HT1080 (cell line): ENCODE measurements at places on chromosomes 1 and 21. TPM values are rescaled to one million over a fixed set of nuclear protein-coding genes. Genes with fewer than 3 reads are reported as not detected.

DNA sequence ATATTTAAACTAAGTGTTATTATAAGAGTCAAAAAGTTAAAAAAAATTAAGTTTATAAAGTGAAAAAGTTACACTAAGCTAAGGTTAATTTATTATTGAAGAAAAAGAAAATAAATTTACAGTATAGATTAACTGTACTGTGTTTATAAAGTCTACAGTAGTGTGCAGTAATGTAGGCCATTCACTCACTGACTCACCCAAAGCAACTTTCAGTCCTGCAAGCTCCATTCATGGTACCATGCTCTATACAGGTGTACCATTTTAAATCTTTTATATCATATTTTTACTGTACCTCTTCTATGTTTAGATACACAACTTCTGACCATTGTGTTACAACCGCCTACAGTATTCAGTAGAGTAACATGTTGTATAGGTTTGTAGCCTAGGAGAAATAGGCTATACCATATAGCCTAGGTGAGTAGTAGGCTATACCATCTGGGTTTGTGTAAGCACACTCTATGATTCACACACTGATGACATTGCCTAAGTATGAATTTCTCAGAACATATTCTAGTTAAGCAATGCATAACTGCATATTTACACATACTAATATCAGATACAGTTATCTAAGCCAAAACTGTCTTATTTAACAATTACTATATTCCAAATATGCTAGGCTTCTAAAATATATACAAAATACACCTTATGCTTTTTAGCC lies 80.6 kb upstream of the GFI1 start:
- DNase-seq = peak; percentile 8

DNA sequence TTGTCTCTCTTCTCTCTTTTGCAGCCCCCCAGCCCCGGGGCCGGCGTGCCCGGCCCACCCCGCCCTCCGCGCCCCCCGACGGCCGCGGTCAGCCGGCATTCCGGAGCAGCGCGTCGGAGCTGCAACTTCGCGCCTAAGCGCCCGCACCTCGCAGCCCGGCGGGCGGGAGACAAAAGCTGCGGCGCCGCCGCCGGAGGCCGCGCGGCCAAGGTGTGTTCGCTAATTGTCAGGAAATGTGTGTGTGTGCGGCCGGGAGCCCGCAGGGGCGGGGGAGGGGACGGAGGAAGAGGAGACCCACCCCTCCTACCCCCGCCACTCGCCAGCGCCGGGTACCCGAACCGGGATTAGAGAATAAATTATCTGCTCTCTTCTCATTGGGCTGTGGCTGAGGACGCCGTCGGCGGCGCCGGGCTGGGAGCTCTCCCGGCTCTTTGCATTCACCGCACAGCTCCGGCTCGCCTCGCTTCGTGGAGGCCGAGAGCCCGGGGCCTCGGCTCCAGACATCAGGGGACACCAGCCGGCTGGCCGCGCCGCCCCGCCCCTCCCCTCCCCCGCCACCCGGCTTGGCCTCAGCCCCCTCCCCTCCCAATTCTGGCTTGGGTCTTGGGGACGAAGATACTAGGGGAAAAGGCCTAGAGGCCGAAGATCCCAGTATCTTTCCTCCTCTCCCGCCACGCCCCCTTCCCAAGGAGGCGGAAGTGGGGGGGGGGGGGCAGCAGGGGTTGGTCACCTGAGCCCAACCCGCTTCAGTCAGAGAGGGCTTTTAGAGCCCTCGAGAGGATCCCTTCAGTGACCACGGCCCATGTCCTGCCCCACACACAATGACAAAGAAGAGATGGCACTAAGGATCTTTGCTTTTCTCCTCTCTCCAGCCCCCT lies 1.3 kb upstream of the BLACAT1 start:
- DNase-seq = no peak

- no peak for DNase-seq
These were observed 273.8 kb upstream of the USP25 start for GRCh38 chr21:15455819-15456462.

GRCh38 chr1:227885135-227885647 lies 62.5 kb downstream of the WNT9A start:
- DNase-seq = no peak

DNA sequence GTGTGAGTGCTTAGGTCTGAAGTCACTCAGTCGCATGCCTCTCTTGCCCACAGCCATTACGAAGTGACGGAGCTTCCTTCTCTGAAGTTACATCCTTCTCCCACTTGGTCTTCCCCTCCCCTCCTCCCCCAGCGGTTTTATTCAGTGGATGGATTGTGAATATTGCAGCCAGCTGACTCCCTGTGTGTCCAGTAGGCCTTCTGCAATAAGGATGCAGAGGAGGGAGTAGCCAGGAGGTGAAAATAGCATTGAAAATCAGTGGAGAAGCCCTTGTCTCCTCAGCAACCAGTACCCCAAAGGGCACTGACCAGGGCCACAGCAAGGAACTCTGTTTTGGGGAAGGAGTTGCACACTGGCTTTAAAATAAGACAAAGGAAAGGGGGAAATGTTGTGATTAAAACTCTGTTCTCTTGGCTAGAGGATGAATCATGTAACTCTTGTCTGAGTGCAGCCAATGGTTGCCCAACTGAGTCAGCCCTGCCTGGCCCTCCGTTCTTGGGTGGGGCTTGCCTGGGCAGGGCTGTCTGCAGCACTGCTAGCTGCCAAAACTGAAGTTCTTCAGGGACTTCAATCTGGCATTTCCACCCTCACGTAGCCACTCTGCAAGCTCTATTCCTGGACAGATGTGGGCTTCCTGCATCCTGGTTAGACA lies 4.3 kb downstream of the S100A10 start:
- DNase-seq = peak; percentile 95

- no peak for DNase-seq
These were observed 28.5 kb upstream of the PRELP start for GRCh38 chr1:203447151-203447550.

- no peak for DNase-seq
These were observed 274.9 kb downstream of the FOXD2 start for GRCh38 chr1:47712596-47713299.

- no peak for DNase-seq
These were observed 122.2 kb downstream of the POU2F1 start for GRCh38 chr1:167342846-167343245.

DNA sequence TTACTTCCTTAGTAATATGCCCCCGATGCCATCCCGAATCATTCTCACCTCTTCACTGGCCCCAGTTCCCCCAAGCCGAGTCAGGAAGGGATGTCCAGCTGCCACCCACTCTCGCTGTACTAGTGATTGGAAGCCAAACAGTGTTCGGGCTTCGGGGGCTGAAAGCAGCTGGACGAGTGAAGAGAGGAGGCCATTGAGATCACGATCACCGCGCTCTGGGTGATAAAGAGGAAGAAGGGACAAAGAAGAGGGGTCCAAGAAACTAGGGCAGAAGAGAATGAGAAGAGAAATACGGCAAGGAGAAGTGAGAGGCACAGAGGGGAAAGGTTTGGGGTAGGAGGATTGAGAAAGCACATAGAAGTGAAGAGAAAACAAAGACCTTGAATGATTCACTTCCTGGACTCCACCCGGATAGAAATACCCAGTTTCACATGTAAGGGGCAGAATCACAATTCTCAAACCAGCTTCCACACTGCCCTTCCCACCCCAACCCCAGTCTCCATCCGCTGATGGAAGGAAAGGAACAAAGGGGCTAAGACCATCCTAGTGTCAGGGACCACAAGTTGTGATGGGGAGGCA lies 3.7 kb upstream of the SF3B4 start:
- peak; percentile 77 for DNase-seq

GRCh38 chr1:98991127-98992012 lies 13.3 kb downstream of the PLPPR5 start:
- DNase-seq = peak; percentile 95

DNA sequence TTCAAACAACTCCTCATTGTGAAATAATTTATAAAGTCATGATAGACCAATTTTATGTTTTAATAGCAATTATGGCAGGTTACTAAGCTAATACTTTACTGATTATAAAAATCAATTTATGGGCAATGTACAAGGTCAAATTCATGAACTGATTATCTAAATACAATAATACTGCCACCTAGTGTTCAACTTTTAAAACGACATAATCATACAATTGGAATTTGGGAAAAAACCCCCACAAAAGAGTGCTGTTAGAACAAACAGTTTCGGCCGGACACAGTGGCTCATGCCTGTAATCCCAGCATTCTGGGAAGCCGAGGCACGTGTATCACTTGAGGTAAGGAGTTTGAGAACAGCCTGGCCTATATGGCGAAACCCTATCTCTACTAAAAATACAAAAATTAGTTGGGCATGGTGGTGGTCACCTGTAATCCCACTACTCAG lies 14.0 kb downstream of the GTF2B start:
- peak; percentile 39 for DNase-seq

GRCh38 chr1:40766017-40766416 lies 17.6 kb upstream of the KCNQ4 start:
- DNase-seq = no peak

- DNase-seq = no peak
These were observed 4.3 kb downstream of the RAB25 start for GRCh38 chr1:156065212-156065611.

- DNase-seq = peak; percentile 44
These were observed 106.5 kb downstream of the PHTF1 start for GRCh38 chr1:113652771-113653170.

DNA sequence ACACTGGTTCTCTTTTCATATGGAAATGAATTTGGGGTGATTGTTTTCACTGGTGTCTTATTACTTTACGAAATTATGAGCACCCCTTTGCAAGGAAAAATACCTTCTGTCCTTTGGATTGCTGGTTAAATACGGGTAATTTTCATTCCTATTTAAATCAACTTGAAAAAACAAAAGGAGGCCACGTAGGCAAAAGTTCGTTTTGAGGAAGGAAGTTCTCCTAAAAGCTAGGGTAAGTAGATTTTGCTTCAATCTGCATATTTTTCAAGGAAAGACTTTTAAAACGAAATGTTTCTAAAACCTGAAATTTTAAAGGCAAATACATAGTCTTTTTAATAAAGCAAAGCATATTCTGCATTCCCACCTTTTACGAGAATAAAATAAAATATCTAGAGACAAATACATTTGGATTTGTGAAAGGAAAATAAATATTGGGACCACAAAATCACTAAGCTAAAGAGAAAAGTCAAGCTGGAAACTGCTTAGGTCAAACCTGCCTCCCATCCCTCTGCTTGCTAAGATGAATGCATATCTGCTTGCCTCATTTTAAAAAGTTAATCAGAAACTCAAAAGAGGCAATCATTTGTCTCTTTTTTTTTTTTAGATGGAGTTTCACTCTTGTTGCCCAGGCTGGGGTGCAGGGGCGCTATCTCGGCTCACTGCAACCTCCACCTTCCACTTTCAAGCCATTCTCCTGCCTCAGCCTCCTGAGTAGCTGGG lies 70.9 kb upstream of the ETS2 start:
- no peak for DNase-seq

DNA sequence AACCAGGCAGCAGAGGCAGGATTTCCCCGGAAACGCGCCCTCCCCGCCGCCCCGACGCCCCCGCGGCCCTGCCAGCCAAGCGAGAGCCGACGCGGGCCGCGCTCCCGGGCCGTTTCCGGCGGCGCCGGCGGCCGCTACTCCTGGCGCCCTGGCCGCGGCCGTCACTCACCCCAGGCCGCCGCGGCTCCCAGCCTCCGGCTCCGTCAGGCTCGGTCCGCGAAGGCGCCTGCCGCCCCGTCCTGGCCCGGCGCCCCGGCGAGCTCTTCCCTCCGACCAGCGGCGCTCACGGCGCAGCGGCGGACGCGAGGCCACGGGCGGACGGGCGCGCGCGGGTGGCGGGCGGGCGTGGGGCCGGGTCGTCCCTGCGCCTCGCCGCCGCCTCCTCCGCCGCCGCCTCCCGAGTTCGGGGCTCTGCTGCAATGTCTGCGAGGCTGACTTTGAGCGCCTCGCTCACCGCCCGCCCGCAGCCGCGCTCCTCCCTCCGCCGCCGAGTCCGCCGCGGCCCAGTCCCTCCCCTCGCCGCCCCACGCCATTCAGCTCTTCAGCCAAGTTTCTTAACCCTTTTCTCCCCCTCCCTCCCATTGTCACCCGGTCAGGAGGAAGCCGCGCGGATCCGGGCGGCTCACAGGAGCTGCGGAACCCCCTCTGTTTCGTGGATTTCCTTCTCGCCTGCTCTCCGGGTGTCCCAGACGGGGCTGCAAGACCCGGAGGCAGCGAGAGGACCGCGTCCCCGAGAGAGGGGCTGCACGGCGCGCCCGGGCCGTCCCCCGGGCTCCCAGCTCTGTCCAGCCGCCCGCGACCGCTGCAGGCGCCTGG lies at the start of gene NRIP1:
NRIP1 (minus strand) TSS at position 425 of the 816 bp plus-strand sequence. CDS start 96,808 bp downstream, outside the sequence.
- peak; percentile 79 for DNase-seq

DNA sequence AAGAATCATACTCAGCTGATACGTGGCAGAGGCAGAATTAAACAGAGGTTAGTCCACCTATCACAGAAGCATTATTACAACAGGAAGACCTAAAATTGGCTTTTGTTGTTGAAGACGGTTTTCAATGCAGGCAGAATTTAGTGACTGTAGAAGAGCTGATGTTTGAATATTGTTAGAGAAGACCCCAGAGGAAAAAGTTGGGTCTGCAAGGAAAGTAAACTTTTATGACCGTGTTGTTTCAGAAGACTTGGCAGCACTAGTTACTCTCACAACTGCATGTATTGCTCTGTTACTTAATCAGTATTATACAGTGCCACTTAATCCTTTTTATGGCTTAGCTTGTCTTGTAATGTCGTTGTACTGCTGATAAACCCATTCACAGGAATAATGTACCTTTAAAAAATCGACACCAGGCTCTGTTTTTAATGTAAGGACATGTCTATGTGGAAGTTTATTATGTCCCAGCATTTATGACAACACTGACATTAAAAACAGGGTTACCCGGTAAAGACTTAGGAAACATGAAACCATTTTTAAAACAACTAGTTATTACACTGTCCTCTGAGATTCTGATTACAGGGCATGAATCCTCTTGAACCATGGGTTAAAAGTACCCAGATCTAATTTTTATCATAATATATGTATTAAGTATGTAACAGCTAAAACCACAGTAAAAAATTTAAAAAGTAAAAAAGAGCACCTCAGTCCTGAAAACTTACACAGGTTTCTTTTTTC lies 235.4 kb downstream of the TTLL7 start:
- DNase-seq = no peak

The SMIM34 gene
- total RNA-seq = not detected in 2 replicates

The ALX3 gene
- total RNA-seq = not detected in 2 replicates

The SLC1A7 gene
- total RNA-seq = not detected in 2 replicates

The SMIM1 gene
- total RNA-seq = 0.26 and 1.1 TPM in 2 replicates

The TDRD5 gene
- total RNA-seq = not detected in 2 replicates

The ACKR1 gene
- not detected in 2 replicates for total RNA-seq

The GUCA2B gene
- total RNA-seq = not detected in 2 replicates

The MAP1LC3C gene
- 0.10 TPM in 1 of 2 replicates, not detected in the other for total RNA-seq
